ENCODE measurements at places on chromosomes 6 and 20.

DNA sequence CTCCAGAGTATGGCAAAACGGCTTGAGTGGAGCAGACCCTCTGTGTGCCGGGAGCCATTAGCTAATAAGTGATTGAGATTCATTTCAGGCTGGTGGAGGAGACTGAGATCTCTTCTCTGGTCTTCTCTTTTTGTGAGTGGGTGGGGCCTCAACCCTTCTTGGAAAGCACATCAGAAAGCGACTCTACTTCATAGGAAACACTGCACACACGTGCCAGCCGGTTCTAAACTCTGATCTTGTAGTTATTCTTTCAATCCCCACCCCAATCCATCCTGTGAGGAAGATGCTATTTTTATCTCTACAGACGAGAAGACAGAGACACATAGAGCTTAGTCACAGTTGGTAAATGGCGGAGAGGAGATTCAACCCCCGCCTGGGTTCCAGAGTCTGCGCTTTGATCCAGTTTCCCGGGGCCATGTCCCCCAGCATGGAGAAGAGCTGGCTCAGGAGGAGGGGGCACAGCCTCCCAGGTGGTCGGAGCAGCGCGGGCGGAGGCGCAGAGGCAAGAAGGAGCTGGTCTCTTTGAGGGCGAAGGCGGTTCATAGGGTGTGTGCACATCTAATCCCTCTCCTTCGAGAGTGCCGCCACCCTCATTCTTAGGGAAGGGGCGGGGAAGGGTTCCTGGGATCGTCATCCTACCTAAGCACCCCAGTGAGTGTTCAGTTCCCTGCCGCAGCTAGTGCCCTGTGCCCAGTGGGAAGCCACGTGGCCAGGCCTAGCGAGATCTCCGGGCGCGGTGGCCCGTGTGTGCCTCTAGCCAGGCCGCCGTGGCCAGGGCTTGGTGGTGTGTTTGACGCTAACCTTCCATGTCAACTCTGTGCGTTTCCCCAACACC is 49.0 kb upstream of the TAGAP start:
- DNase-seq, result no peak

DNA sequence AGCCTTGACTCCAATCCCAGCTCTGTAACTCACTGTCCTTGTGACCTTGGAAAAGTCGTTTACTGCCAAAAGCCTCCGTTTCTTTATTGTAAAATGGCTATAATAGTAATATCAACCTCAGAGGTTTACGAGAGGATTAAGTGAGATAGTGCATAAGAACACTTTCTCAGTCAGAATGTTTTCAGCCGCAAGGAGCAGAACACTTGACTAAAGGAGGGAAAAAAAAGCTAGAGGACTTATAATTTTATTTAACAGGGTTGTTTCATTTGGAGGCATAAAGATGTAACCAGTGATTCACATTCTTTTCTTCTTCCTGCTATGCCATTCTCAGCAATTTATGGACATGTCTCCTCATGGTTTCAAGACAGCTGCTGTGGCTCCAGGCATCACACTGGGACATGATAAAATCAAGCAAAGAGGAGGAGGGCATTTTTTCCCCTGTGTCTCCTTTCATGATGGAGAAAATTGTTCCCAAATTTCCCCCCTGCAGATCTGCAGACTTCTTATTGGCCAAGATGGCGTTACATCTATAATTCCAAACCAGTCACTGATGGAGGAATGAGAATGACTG is 143.0 kb upstream of the PTPN1 start:
- no peak for DNase-seq

- DNase-seq, result no peak
Measured at GRCh38 chr6:21885532-21886114, 292.1 kb downstream of the SOX4 start.

DNA sequence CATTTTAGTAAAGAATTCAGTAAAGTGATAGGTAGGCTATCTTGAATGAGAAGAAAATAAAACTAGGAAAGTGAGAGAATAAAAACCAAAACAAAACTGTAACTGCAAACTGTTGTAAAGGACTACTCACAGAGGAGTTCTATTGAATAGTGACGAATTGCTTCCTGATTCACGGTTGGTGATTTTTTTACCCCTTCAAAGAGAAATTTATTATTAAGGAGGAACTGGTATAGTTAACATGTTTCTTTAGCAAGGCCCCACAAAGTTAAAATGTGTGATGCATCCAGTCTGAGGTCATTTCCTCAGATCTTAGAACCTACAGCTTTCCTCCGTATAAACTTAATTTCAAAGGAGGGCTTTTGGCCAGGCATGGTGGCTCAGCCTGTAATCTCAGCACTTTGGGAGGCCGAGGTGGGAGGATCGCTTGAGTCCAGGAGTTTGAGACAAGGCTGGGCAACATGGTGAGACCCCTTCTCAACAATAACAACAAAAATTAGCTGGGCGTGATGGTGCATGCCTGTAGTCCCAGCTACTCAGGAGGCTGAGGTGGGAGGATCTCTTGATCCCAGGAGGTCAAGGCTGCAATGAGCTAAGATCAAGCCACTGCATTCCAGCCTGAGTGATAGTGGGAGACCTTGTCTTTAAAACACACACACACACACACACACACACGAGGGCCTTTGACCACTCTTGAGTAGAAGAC is 8.3 kb downstream of the PRDM1 start:
- no peak for DNase-seq

DNA sequence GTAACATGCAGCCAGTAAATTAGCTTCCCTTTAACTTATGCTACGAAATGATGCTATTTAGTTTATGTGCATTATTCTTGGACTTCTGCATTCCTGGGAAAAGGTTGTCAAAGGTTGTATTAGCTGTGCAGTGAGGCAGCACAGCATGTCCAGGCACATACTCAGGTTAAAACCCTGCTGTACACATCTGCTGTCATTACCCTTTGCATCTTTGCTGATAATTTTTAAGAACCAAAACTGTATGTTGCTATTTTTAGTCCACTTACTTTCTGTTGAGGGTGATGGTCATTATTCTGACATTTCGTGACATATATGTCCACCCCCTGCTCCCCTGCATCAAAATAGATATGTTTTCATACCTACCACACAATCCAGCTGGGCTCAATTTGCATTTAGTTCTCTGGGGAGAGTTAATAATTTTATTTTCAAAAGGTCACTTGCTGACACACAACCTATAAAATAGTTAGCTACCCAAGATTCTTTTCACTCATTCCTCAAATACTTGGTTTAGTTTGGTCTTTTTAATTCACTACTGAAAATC is 142.5 kb upstream of the SPACA1 start:
- no peak for DNase-seq

DNA sequence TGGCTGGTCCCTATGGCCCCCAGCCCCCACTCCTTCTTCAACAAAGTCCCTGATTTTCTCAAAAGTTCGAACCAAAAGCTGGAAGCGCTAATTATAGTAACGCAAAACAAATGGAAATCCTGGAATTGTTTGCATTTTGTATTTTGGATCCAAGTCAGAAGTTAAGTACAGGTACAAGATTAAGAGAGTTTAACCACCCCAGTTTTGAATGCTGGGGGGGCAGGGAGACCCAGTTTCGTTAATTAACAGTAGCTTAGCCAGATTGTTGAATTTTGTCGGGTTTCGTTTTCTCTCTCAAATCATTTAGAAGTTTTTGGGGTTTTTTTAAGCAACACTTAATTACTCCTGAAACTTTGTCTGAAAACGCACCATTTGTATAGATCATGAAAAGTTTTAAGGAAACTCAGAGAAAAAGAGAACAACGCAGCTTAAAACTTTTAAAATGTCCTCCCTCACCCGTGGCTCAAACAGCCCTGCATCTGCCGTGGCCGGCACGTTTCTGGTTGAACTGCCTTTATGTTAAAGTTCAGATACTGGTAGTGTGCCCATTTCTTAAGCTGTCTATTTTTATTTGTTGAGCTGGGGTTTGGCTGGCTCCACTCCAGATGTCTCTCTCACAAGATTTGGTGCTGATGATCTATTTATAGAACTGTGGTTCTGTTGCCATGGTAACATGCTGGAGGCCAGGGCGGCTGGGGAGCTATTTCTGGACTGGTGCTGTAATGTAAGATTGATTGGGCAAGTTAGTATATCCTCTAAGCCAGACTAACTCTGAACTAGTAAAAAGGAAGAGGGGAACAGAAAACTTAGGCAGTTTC is 55.0 kb downstream of the GNAS start:
- DNase-seq, result no peak

GRCh38 chr6:2026133-2026532 is 219.3 kb downstream of the GMDS start:
- DNase-seq, result no peak

- DNase-seq, result peak; percentile 84
Measured at GRCh38 chr6:31441365-31442267, 38.2 kb downstream of the MICA start.

DNA sequence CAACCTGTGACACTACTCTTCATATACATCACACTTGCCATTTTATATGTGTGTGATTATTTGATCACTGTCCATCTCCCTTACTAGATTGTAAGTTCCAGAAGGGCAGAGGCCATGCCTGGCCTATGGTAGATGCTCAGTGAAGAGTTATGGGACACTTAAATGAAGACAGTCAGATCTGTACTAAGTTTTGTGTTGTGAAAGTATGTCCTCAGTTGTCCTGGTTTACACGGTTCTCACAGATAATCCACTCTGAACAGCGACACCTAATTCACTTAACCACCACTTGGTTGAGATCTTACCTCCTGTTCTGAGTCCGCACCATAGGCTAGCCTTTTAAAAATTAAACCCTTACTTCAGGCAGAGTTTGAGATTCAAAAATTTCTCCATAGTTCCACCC is 434.1 kb upstream of the SOX4 start:
- DNase-seq, result no peak

Data from stimulated activated CD4-positive, alpha-beta T cell treated with anti-CD3 and anti-CD28 coated beads, Interleukin-1b, Interleukin-23, amount 100 ng/mL, for 4 hours (primary cell).